ENCODE measurements at places on chromosomes 1 and 21. TPM values are rescaled to one million over a fixed set of nuclear protein-coding genes. Genes with fewer than 3 reads are reported as not detected.

Gene UBE2U
- not detected for total RNA-seq

Gene TNFRSF18
- 324 TPM for total RNA-seq

Gene CCDC185
- not detected for total RNA-seq

DNA sequence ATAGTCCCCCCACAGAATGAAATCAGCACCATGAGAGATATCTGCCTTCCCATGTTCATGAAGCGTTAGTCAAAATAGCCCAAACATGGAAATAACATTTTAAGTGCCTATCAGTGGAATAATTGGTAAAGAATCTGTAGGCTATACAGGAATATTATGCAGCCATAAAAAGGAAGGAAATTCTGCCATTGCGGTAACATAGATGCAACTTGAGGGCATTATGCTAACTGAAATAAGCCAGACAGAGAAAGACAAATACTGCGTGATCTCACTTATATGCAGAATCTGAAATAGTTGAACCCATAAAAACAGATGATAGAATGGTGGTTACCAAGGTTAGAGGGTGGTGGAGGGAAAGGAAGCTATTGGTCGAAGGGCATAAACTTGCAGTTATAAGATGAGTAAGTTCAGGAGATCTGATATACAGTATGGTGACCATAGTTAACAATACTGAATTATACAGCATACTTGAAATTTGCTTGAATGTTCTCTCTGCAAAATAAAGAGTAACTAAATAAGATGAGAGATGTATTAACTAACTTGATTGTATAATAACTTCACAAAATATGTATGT lies 699 bp upstream of the IL23R start:
- H3K4me1 ChIP-seq = peaks cover 73% of the 10 kb centered on the region
- no peaks in the 10 kb centered on the region for H3K27me3 ChIP-seq
- no peak for DNase-seq
- peak overlapping the region; percentile 95 for H3K27ac ChIP-seq
- peaks cover 5% of the 10 kb centered on the region for H3K36me3 ChIP-seq

GRCh38 chr21:35400233-35400939 lies 351.3 kb upstream of the RUNX1 start:
- no peak overlapping the region for H3K27ac ChIP-seq
- peak overlapping the region; percentile 57 for H3K4me3 ChIP-seq
- DNase-seq = peak; percentile 39
- peaks cover 31% of the 10 kb centered on the region for H3K4me1 ChIP-seq

GRCh38 chr1:16180291-16180824 lies 24.5 kb upstream of the EPHA2 start:
- no peak for DNase-seq
- H3K27me3 ChIP-seq = no peaks in the 10 kb centered on the region
- no peaks in the 10 kb centered on the region for H3K36me3 ChIP-seq
- no peak overlapping the region for H3K4me3 ChIP-seq
- no peak overlapping the region for H3K27ac ChIP-seq

DNA sequence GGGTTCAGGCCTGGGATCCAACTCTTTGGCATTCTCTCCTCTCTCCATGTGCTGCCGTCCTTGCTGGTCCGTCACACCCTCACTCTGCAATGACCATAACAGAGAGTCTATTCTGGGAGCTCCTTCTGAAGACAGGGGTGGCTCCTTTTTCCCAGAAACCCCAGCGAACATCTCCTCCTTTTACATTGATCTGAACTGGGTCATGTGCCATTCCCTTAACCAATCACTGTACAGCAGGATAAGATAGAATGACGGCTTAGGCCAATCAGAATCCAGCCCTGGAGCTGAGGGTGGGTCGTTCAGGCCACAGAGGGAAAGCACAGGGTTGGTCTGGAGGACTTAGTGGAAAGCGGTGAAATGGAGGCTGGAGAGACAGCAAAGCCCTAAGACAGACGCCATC lies 740.1 kb downstream of the MATN1 start:
- H3K36me3 ChIP-seq = no peaks in the 10 kb centered on the region
- no peaks in the 10 kb centered on the region for H3K4me1 ChIP-seq
- DNase-seq = no peak
- H3K27me3 ChIP-seq = peaks cover 21% of the 10 kb centered on the region

GRCh38 chr1:61092642-61093041 lies 10.3 kb downstream of the NFIA start:
- peaks cover 14% of the 10 kb centered on the region for H3K4me1 ChIP-seq
- H3K4me3 ChIP-seq = no peak overlapping the region
- H3K27ac ChIP-seq = no peak overlapping the region
- H3K27me3 ChIP-seq = peaks cover 7% of the 10 kb centered on the region
- H3K36me3 ChIP-seq = peaks cover 4% of the 10 kb centered on the region

GRCh38 chr1:192445839-192446489 lies 129.2 kb downstream of the RGS21 start:
- H3K36me3 ChIP-seq = no peaks in the 10 kb centered on the region
- no peak overlapping the region for H3K27ac ChIP-seq
- H3K27me3 ChIP-seq = peaks cover 17% of the 10 kb centered on the region
- no peak overlapping the region for H3K4me3 ChIP-seq
- DNase-seq = peak; percentile 37

DNA sequence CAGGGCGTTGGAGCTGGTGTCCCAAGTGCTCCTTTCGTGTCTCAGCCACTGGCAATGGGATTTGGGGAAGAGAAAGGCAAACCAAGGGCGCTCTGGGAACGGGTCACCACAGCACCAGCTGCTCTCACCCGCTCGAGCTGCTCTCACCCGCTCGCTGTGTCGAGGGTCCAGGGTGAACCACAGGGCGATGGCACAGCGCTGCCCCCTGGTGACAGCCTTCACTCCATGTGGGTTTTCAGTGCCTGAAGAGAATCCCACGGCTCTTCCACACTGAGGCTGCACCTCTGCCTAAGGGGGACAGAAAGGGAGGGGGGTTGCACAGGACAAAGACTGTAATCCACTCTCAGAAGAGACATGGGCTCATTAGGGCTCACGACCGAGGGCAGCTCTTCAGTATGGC lies 7.1 kb upstream of the CLDN19 start:
- H3K27ac ChIP-seq = no peak overlapping the region
- H3K4me3 ChIP-seq = no peak overlapping the region
- peaks cover 9% of the 10 kb centered on the region for H3K36me3 ChIP-seq
- peak; percentile 38 for DNase-seq
- H3K27me3 ChIP-seq = no peaks in the 10 kb centered on the region
- no peaks in the 10 kb centered on the region for H3K4me1 ChIP-seq

- H3K36me3 ChIP-seq = peaks cover 18% of the 10 kb centered on the region
- no peaks in the 10 kb centered on the region for H3K4me1 ChIP-seq
- no peaks in the 10 kb centered on the region for H3K27me3 ChIP-seq
These were observed 18.9 kb upstream of the NKAIN1 start for GRCh38 chr1:31258581-31258980.

- peak overlapping the region; percentile 88 for H3K27ac ChIP-seq
- DNase-seq = no peak
- H3K27me3 ChIP-seq = no peaks in the 10 kb centered on the region
- H3K4me1 ChIP-seq = peaks cover 85% of the 10 kb centered on the region
These were observed 141.1 kb downstream of the TOMM20 start for GRCh38 chr1:234987415-234988154.

GRCh38 chr1:156481527-156481926 lies 19.0 kb downstream of the MEF2D start:
- H3K27me3 ChIP-seq = no peaks in the 10 kb centered on the region
- H3K4me3 ChIP-seq = peak overlapping the region; percentile 74
- peaks cover 74% of the 10 kb centered on the region for H3K4me1 ChIP-seq
- peak overlapping the region; percentile 86 for H3K27ac ChIP-seq
- DNase-seq = peak; percentile 64

- peaks cover 11% of the 10 kb centered on the region for H3K4me1 ChIP-seq
- peaks cover 5% of the 10 kb centered on the region for H3K36me3 ChIP-seq
- no peak for DNase-seq
These were observed 5.1 kb upstream of the C1orf159 start for GRCh38 chr1:1120866-1121591.

GRCh38 chr1:197761654-197762053 lies 13.6 kb downstream of the DENND1B start:
- no peak for DNase-seq
- H3K27me3 ChIP-seq = no peaks in the 10 kb centered on the region
- no peak overlapping the region for H3K4me3 ChIP-seq
- H3K27ac ChIP-seq = no peak overlapping the region
- H3K36me3 ChIP-seq = no peaks in the 10 kb centered on the region
- peaks cover 19% of the 10 kb centered on the region for H3K4me1 ChIP-seq

DNA sequence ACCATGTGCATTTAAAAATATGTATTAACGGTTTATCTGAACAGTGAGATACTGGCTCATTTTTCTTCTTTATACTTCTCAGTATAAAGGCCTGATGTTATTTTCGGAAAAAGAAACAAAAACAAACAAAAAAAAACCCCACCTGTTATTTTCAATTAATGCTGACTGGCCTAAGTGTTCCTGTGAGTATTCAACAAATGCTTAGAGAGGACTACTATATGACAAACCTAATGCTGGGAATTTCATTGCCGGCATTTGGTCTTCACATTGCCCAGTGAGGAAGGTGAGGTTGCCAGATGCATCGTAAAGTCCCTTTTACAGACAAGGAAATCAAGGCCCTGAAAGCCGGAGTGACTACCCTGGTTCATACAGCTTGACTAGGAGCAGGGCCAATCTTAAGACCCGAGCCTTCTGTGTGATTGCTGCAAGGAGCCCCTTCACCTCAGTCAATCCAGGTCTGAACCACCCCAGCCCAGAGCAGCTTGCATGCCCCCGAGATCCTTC lies 599 bp downstream of the MRPL24 start:
- H3K36me3 ChIP-seq = peaks cover 11% of the 10 kb centered on the region
- no peaks in the 10 kb centered on the region for H3K27me3 ChIP-seq
- peak overlapping the region; percentile 98 for H3K27ac ChIP-seq
- H3K4me1 ChIP-seq = peaks cover 39% of the 10 kb centered on the region

- H3K27me3 ChIP-seq = peaks cover under 1% of the 10 kb centered on the region
- DNase-seq = no peak
- peak overlapping the region; percentile 14 for H3K27ac ChIP-seq
- no peaks in the 10 kb centered on the region for H3K4me1 ChIP-seq
These were observed 182.4 kb downstream of the MIS18A start for GRCh38 chr21:32096411-32096810.

- no peak for DNase-seq
- H3K36me3 ChIP-seq = no peaks in the 10 kb centered on the region
- H3K27me3 ChIP-seq = peaks cover 27% of the 10 kb centered on the region
- H3K27ac ChIP-seq = no peak overlapping the region
- no peaks in the 10 kb centered on the region for H3K4me1 ChIP-seq
These were observed 26.5 kb upstream of the MTR start for GRCh38 chr1:236768601-236769000.

DNA sequence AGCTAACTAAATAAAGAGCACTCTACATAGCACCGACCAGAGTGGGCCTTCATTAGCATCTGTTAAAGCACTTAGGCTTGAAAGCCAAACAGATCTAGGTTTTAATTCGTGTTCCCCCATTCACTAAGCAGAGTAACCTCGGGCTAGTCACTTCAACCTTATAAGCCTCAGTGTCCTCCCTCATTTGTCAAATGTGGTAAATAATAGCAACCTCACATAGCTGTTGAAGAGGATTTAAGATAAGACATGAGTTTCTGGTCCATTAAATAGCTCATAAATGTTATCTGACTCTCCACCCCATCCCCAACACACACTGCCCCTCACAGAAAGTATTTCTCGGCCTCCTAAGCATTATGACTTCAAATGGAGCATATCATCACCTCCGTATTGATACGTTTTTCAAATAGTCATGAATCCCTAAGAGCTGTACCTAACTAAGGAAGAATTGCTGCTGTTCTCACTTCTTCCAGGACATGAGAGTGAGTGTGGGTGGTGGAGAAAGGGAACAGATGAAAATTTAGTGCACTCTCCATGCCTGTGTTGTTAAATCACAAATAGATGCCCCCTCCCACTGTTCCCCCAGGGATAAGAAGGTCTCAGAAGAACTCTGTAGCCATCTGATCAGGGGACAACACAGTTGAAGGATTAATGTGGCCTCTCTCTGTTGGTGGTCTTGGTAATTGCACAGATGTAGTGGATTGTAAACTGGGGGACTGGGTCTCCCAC lies 47.6 kb downstream of the PLPP3 start:
- no peaks in the 10 kb centered on the region for H3K36me3 ChIP-seq
- H3K27ac ChIP-seq = no peak overlapping the region
- H3K27me3 ChIP-seq = no peaks in the 10 kb centered on the region
- no peak for DNase-seq
- no peaks in the 10 kb centered on the region for H3K4me1 ChIP-seq
- H3K4me3 ChIP-seq = no peak overlapping the region

DNA sequence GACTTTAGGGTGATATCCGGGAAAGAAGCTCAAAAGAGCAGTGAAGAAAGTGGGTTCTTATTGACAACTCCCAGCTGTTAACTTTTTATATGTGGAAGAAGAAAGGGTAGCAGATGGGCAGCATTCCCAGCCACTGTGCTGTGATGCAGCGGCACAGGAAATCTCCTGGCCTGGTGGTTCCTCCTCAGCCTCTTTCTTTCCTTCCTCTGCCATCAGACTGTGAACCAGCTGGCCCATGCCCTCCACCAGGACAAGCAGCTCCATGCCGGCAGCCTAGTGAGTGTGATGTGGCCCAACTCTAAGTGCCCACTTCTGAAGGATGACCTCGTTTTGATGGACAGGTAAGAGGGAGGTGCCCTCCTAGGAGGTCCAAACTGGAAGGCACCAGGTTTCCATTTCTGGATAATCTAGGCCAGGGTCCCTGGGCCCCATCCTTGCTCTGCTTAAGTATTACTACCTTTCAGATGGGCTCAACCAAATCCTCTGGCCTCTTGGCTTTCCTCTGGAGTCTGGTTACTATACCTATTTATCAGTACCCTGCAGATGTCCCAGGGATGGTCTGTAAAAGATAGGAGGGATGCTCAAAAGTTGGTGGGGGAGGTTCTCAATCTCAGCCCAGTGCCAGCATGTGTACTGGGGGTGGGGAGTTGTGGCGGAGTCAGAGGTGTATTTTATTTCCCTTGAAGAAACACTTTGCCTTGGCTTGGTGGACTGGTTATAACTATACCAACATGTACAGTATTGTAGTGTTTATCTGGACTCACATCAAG lies 17.0 kb downstream of the MFN2 start:
- H3K4me3 ChIP-seq = no peak overlapping the region
- H3K36me3 ChIP-seq = peaks cover 24% of the 10 kb centered on the region
- H3K4me1 ChIP-seq = peaks cover 7% of the 10 kb centered on the region
- H3K27me3 ChIP-seq = no peaks in the 10 kb centered on the region

GRCh38 chr21:44950351-44950750 lies 10.5 kb downstream of the SLX9 start:
- no peak for DNase-seq
- H3K36me3 ChIP-seq = peaks cover 5% of the 10 kb centered on the region
- H3K27ac ChIP-seq = no peak overlapping the region

DNA sequence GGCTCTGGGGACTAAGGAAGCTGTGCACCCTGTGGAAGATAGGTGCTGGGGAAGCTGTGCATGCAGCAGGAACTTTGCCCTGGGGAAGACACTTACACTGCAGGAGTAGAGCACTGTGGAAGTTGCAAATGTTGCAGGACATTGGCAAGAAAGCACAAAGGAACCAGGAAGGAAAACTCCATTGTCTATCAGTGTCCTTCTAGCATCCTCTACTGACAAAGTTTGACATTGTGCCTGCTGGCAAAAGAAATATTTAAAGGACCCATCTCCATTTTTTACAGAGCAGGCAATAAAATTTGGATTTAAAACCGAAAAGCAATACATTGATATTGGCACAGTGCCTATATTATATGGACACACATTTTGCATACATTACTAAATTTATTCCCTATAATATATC lies 394.1 kb downstream of the PBX1 start:
- H3K27ac ChIP-seq = no peak overlapping the region
- DNase-seq = no peak
- H3K4me3 ChIP-seq = no peak overlapping the region
- H3K36me3 ChIP-seq = peaks cover 4% of the 10 kb centered on the region
